RKO (cell line): ENCODE measurements at places on chromosomes 6 and 20.

- DNase-seq, result no peak
Measured at GRCh38 chr6:12099623-12100338, 87.7 kb downstream of the HIVEP1 start.

GRCh38 chr6:100217225-100218012 lies 223.4 kb upstream of the MCHR2 start:
- DNase-seq, result no peak

DNA sequence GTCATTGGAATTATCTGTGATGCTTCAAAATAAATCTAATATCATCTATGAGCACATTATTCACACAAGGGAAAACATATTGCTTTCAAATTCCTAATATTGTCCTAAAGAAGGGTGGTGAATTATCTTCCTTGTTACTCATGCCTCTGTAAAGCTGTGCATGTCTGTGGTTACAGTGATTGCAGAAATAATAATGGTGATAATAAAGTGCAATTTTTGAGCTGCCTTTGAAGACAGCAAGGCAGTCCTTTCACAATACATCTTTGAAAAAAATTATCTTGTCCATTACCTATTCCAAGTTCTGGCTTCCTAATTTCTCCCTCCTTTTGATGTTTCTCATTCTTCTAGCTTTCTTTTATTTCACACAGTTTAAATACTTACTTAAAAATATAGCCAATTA lies 442.1 kb upstream of the EYS start:
- DNase-seq, result no peak

- peak; percentile 83 for DNase-seq
Measured at GRCh38 chr6:74073429-74073828, 377.4 kb downstream of the CD109 start.

GRCh38 chr6:37589941-37590340 lies 90.2 kb upstream of the CCDC167 start:
- no peak for DNase-seq

DNA sequence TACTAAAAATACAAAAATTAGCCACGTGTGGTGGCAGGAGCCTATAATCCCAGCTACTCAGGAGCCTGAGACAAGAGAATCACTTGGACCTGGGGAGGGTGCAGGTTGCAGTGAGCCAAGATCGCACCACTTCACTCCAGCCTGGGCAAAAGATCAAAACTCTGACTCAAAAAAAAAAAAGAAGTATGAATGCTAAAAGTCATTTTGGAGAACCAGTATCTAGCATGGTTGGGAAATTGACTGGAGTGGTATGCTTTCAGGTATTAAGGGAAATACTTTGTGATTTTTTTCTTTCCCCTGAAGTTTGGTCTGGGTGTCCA lies 30.1 kb downstream of the PCMT1 start:
- DNase-seq, result no peak

GRCh38 chr6:44672841-44673240 lies 285.3 kb downstream of the CDC5L start:
- no peak for DNase-seq

DNA sequence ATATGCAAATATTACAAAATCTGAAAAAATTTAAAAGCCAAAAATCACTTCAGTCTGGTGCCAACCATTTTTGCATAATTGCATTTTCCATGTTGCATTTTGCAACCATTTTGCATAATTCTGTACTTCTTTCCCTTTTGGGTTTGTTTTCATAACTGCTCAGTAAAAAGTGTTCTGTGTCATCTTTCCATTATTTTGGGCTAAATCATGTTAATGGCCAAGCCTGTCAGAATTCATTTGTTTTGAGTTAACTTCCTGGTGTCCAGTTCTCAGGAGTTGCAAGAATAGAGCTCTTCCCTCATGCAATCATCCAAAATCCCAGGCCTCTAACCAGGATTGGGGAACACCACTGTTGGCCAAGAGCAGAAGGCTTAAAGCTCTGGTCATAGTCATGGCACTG lies 133.6 kb downstream of the MTHFD1L start:
- no peak for DNase-seq

GRCh38 chr6:106035655-106036054 lies 50.5 kb upstream of the PRDM1 start:
- no peak for DNase-seq

DNA sequence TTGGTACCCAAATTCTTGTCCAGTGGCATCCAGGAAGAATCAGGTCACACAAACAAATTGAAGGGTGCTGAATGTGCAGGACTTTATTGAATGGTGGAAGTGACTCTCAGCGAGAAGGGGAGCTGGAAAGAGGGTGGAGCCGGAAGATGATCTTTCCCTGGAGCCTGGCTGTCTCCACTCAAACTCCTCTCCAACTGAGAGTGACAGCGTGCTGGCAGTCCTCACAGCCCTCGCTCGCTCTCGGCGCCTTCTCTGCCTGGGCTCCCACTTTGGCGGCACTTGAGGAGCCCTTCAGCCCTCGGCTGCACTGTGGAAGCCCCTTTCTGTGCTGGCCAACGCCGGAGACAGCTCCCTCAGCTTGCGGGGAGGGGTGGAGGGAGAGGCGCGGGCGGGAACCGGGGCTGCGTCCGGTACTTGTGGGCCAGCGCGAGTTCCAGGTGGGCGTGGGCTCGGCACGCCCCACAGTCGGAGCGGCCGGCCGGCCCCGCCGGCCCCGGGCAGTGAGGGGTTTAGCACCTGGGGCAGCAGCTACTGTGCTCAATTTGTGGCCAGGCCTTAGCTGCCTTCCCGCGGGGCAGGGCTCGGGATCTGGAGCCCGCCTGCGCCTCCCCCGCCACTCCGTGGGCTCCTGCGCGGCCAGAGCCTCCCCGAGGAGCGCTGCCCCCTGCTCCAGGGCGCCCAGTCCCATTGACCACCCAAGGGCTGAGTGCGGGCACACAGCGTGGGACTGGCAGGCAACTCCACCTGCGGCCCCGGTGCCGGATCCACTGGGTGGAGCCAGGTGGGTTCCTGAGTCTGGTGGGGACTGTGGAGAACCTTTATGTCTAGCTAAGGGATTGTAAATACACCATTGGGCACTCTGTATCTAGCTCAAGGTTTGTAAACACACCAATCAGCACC lies 26.7 kb upstream of the MBOAT1 start:
- DNase-seq, result no peak
